Stimulated activated CD8-positive, alpha-beta memory T cell treated with anti-CD3 and anti-CD28 coated beads, Interleukin-15, amount 100 ng/mL, for 4 hours (primary cell): ENCODE measurements at places on chromosomes 16 and 17.
A peak's percentile ranks its signal among the peaks of the same experiment; 100 is the strongest.

DNA sequence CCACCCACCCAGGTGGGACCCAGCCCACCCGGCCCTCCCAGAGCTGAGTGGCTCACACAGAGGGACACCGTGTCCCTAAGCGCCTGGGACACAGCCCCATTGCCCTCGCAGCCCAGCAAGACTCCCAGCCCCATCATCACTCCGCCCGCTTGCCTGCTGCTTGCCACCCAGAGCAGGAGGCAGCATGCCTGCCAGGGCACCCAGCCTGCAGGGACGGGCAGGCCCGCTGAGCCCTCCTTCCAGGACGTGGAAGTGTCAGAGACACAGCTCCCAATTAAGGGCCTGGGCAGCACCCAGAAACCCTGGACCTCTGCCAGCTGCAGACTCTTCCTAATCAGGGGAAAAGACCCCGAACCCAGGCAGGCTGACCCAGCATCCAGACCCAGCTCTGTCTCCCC is 17.2 kb upstream of the OSGIN1 start:
- no peak for DNase-seq

DNA sequence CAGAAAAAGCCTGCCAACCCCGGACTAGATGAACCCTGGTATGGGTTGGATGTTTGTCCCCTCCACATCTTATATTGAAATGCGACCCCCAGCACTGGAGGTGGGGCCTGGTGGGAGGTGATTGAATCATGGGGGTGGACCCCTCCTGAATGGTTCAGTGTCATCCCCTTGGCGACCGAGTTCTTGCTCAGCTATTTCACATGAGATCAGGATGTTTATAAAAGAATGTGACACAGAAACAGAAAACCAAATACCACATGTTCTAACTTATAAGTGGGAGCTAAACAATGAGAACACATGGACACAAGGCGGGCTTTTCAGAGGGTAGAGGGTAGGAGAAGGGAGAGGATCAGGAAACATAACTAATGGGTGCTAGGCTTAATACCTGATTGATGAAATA is 576.0 kb upstream of the HSBP1 start:
- DNase-seq = no peak

- no peak for DNase-seq
Observed at GRCh38 chr17:81396722-81397313, 1.6 kb downstream of the BAHCC1 start.

DNA sequence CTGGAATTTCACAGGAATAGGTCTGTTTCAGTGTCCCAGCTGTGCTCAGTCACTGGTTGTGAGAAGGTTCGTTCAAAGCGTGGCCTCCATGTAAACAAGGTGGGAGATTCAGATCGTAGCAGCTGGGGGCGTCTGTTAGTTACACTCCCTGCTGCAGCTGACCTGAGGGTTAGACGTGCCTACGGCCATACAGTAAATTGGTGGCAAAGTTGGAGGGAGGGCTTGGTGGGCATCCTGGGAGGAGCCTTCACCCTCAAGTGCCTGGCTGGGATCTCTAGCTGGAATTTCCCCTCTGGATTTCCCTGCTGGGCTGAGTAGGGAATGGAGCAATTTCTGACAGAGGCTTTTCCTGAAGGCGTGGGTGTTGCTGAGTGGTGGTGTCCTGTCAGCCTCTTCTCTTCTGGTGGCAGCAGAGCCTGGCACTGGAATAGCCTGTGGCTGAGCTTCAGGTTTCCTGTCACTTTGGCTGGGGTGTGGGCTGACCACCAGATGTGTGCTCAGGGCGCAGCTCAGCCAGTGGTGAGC is 6.4 kb downstream of the FCSK start:
- DNase-seq = no peak

DNA sequence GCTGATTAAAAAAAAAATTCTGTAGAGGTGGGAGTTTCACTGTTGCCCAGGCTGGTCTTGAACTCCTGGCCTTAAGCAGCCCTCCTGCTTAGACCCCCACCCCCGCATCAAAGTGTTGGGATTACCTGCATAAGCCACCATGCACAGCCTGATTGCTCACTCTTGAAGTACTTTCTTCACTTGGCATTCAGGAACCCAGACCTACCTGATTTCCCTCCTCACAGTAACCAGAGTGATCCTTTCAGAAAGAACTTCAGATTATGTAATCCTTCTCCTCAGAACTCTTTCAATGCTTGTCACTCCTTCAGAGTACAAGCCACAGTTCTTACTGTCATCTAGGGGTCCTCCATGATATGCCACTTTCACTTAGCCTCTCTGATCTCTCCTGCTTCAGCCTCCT is 1.4 kb downstream of the EFCAB13 start:
- DNase-seq = no peak

GRCh38 chr17:32551186-32551955 is 64.6 kb downstream of the CDK5R1 start:
- DNase-seq = no peak

DNA sequence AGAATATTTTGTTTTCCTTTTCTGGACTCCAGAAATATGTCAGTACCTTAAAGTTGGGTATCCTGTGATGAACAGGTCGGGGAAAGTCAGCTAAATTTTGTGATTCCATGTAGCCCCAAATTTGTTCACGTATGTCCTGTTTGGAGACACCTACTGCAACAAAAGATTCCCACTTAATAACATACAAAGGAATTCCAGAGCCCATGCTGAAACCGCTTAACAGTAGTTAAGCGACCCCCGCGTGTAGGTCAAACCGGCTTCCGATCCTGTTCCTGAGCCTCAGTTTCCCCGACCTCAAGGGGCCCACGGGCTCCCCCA is 477 bp downstream of the MTHFSD start:
- no peak for DNase-seq

DNA sequence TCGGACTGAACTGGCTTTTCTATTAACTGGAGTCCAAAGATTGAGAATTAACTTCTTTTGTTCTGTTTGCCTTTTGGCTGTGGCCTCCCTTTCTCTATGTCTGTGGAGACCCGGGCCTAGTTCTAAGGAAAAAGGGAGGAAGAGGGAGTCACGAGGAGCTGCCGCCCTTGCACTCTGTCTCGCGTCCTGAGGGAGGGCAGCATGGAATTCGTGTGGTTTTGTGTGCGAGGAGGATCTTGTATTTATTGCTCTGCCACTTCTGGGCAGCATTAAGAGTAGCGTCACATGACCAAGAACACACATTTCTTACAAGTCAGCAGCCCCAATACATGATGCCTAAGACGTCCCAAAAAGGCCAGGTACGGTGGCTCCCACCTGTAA is 23.6 kb downstream of the METTL22 start:
- DNase-seq = no peak

DNA sequence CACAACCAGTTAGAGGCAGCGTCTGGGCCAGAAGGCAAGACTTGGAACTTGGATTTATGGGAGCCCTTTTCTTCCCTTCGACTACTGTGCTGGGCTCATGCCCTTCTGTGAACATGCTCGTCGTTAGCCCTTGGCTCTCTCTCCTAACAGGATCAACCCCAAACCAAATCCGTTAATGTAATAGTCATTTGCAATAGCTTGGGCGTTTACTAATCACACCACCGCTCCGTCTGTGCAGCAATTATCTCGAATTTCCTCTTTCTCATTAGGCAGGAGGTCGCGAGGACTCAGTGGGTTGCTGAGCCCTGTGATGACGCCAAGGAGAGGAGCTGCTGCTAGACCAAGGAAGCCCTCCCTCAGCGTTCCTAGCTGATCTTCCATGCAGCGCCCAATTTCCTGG is 114.7 kb downstream of the ENGASE start:
- DNase-seq = no peak

- DNase-seq = no peak
Observed at GRCh38 chr17:60989846-60990245, 312.2 kb downstream of the BCAS3 start.

- no peak for DNase-seq
Observed at GRCh38 chr16:27199235-27199586, 4.1 kb upstream of the KDM8 start.

GRCh38 chr17:52158450-52159042 is at the start of gene CA10:
TSS of gene CA10 (minus strand) at chr17:52158714.
- no peak for DNase-seq

- DNase-seq = no peak
Observed at GRCh38 chr16:77715145-77715544, 7.2 kb upstream of the NUDT7 start.

- peak; percentile 75 for DNase-seq
Observed at GRCh38 chr17:41786227-41787020, at the start of gene JUP. TSS of gene JUP (minus strand) at chr17:41786711. CDS start at chr17:41771854, 14,857 bp downstream.

DNA sequence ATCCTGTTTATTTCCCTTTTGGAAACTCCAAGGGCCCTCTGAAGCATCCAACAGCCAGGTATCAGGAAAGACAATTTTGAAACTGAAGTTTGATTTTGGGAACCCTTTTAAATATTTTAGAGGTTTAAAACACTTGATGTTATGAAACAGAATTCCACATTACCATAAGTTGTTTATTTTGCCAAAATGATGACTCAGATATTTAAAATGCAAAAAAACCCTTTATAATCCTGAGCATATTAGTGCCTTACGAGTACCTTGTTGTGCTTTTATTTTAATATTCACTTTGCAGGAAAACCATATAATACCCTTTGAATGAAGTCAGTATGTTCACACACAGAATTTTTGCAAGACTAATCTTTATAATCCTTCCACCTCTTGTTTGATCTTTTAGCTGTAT is 765.1 kb upstream of the CA10 start:
- no peak for DNase-seq

DNA sequence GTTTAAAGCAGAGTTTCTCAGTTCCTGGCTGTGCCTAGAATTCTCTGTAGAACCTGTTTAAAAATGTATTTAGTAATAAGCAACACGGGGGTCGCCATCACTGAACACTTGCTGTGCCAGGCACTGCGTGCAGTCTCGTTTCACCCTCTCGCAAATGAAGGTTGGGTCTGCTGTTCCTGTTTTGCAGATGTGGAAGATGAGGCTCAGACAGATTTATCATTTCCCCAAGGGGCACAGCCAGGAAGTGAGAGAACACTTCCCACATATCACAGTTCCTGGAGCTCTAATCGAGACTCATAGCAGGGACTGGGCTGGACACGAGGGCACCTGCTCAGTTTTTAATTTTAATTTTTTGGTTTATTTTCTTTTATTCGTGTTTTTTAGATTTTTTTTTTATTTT is 122.7 kb downstream of the ABCC6 start:
- DNase-seq = no peak

DNA sequence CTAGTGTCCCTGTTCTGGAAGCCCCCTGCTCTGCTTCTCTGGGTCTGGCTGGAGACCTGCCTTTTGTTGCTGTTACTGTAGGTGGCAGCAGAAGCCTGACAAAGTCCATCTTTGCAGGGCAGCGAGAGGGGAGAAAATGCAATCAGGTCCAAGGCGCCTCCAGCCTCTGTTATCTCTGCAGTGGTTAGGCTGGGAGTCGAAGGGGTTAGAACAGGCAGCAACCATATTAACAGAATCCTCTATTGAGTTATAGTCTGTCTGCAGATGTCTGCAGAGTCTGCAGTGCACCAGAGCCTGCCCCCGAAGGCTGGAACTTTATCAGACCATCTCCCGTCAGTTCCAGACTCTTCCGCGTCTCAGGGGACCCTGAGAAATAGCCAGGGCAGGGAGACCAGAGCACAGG is 404.9 kb upstream of the EEF2KMT start:
- DNase-seq = no peak

GRCh38 chr17:42695500-42695899 is 13.2 kb downstream of the CNTNAP1 start:
- DNase-seq = no peak

GRCh38 chr17:29568331-29569244 is at the start of gene TP53I13:
TSS of gene TP53I13 (plus strand) at chr17:29568701. CDS start at chr17:29568759, 58 bp downstream.
- DNase-seq = peak; percentile 84

- no peak for DNase-seq
Observed at GRCh38 chr17:58184986-58185761, 7.4 kb upstream of the EPX start.

GRCh38 chr17:82583720-82584234 is 64.2 kb downstream of the FOXK2 start:
- DNase-seq = peak; percentile 50

- no peak for DNase-seq
Observed at GRCh38 chr17:41325611-41326010, 10.1 kb upstream of the KRTAP17-1 start.

DNA sequence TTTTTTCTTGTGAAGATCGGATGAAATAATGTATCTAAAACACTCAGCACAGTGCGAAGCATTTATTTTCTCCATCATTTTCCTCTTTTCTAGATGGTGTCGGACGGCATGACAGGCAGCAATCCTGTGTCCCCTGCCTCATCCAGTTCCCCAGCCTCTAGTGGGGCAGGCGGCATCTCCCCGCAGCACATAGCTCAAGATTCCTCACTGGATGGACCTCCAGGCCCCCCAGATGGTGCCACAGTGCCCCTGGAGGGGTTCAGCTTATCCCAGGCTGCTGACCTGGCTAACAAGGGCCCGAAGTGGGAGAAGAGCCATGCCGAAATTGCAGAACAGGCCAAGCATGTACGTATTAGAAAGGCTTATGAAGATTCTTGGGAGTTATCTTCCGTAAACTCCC is 5.0 kb downstream of the SRCAP start:
- DNase-seq = no peak

GRCh38 chr17:32341141-32341856 is 674 bp downstream of the C17orf75 start:
- no peak for DNase-seq

- no peak for DNase-seq
Observed at GRCh38 chr16:22353191-22353919, 21.1 kb downstream of the CDR2 start.

- no peak for DNase-seq
Observed at GRCh38 chr16:85719605-85720301, 31.0 kb upstream of the GINS2 start.

GRCh38 chr17:77163511-77164280 is 22.9 kb downstream of the SEC14L1 start:
- DNase-seq = no peak

DNA sequence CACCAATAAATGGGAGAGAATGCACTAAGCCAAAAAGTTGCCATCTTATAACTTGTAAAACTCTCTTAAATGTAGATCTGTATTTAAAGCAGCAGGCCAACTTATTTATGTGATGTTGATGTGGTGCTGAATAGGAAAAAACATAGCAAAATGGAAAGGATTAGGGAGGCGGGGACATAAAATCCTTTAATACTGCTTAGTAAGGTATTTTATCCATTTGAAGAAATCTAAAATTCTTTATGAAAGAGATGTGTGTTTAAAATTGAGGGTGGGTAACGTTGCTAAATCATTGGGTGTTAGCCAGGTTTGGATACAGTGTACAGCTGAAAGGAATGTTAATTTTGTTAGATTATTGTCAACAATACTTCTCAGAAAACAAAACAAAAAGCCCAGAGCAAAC is 14.3 kb downstream of the SNTB2 start:
- no peak for DNase-seq

DNA sequence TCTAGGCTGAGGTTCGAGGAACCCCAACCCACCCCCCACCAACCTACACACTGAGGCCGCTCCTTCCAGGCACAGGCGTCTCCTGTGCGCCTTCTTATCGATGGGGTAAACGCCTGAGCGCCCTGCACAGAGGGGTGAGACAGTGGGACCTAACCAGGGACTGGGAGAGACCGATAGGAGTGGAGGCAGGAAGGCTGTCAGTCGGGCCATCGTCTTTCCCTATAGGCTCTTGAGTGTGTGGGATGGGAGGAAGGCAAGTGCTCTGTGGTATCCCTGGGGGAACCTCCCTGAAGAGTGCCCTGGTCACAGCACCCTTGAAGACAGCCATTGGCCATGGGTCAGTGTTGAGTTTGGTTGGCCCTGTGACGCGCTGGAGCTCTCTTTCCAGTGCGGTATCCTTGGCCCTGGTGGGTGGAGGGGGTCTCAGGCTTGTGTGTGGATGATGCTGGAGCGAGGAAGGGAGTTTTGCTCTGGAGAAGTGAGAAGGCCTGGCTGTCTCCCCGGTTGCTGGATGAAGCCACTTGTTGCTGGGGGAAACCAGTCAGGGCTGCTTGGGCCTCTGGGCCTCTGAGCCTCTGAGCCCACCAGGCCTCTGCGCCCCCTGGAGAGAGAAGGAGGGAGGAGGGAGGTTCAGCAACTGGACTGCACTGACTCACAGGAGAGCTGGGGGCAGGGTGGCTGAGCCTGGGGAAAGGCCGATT is 1.7 kb downstream of the GPRC5C start:
- DNase-seq = no peak
